Left ventricle myocardium inferior (tissue), 1 donor: ENCODE measurements at places on chromosomes 1 and 21. TPM values are rescaled to one million over a fixed set of nuclear protein-coding genes. Genes with fewer than 3 reads are reported as not detected.

- H3K27ac ChIP-seq: peak overlapping the region; percentile 82
- H3K27me3 ChIP-seq: peaks cover 99% of the 10 kb centered on the region
- H3K36me3 ChIP-seq: no peaks in the 10 kb centered on the region
- peak overlapping the region; percentile 80 for H3K4me3 ChIP-seq
- H3K4me1 ChIP-seq: peaks cover 61% of the 10 kb centered on the region
These were observed 831 bp upstream of the FOXD2 start for GRCh38 chr1:47436979-47437446.

- H3K27ac ChIP-seq: no peak overlapping the region
- H3K27me3 ChIP-seq: no peaks in the 10 kb centered on the region
- no peaks in the 10 kb centered on the region for H3K4me1 ChIP-seq
- no peak for DNase-seq
- H3K36me3 ChIP-seq: no peaks in the 10 kb centered on the region
These were observed 182.7 kb downstream of the HMCN1 start for GRCh38 chr1:185916861-185917260.

- no peak for DNase-seq
- peaks cover 29% of the 10 kb centered on the region for H3K27me3 ChIP-seq
- no peak overlapping the region for H3K27ac ChIP-seq
- H3K36me3 ChIP-seq: no peaks in the 10 kb centered on the region
- H3K4me3 ChIP-seq: no peak overlapping the region
These were observed 46.3 kb upstream of the PDE9A start for GRCh38 chr21:42607102-42607501.

AKR7A2 gene
- total RNA-seq: 43.7 TPM

DNA sequence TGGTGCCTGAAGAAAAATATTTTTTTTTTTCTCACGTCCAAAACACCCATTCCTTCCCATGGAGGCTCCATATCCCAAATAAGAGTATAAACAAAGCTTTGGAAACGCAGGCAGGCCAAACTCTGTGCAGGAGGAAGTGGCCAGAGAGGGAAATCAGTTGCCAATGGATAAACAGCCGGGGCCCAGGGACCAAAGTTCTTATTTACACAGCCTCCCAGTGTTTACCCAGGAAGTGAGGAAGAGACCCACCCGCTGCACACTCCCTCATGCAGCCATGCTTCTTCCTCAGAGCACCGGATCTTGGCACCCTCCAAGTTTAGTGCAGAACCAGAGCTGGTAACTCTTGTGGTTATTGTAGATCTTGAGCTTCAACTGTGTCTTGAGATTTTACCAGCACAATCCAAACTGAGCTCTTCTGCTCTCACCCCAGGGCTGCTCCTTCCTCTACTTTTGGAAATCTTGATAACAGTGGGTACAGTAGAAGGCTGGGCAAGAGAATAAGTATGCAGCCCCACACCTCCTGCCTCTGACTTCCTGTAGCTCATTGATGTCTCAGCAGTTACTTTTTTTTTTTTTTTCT is 14.2 kb downstream of the MARCKSL1 start:
- H3K27ac ChIP-seq: peak overlapping the region; percentile 24
- peaks cover 8% of the 10 kb centered on the region for H3K4me1 ChIP-seq

TNFRSF18 gene
- total RNA-seq: not detected

GRCh38 chr1:215900684-215901083 is 333.6 kb downstream of the KCTD3 start:
- no peaks in the 10 kb centered on the region for H3K4me1 ChIP-seq
- H3K36me3 ChIP-seq: no peaks in the 10 kb centered on the region
- DNase-seq: no peak
- no peak overlapping the region for H3K4me3 ChIP-seq

DNA sequence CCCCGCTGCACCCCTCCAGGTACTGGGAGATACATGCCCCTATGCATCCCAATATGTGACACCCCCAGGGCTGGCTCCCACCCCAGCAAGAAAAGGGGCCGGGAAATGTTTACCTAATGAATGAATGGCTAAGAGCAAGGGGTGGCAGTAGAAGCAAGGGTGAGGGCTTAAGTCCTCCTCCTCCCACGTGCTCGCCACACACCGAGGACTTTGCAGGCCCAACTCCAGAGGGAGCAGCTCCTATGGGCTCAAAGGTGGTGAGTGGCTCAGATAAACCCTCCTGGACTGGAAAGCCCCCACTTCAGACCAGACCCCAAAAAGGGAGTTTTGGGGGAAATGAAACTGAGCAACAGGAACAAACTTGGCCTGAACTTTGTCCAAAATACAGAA is 11.4 kb downstream of the SLC45A3 start:
- no peaks in the 10 kb centered on the region for H3K27me3 ChIP-seq
- no peak overlapping the region for H3K4me3 ChIP-seq
- no peaks in the 10 kb centered on the region for H3K36me3 ChIP-seq
- no peak overlapping the region for H3K27ac ChIP-seq
- no peak for DNase-seq

DNA sequence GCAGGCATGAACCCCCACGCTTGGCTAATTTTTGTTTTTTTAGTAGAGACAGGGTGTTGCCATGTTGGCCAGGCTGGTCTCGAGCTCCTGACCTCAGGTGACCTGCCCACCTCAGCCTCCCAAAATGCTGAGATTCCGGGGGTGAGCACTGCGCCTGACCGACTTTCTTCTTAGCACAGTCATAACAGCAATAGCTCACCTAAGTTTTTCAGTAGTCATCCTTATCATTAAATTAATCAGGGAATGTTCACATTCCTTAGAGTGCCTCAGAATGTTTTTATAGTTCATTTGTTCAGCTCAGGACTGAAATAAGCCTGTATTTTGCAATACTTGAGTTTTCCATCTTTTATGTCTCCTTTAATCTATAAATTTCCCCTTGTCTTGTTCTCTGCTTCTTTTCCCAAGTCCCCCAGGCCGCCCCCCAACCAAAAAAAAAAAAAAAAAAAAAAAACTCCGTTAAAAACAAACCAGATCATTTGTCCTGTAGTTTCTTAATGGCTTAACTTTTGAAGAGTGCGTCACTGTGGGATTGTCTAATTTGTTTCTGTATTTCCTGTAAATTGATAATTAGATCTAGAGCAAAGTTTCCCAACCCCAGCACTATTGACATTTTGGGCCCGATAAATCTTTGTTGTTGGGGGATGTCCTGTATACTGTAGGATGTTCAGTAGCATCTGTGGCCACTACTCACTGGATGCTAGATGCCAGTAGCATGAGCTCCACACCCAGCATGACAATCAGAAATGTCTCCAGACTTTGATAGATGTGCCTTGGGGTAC is 120.7 kb downstream of the ITSN1 start:
- no peak overlapping the region for H3K27ac ChIP-seq
- peaks cover 11% of the 10 kb centered on the region for H3K36me3 ChIP-seq
- no peak for DNase-seq
- H3K4me3 ChIP-seq: no peak overlapping the region
- H3K4me1 ChIP-seq: peaks cover 17% of the 10 kb centered on the region

GRCh38 chr21:34908419-34909055 is 140.6 kb downstream of the RUNX1 start:
- H3K4me3 ChIP-seq: no peak overlapping the region
- H3K4me1 ChIP-seq: no peaks in the 10 kb centered on the region
- DNase-seq: no peak

GRCh38 chr1:8910914-8911313 is 32.4 kb upstream of the ENO1 start:
- no peak overlapping the region for H3K4me3 ChIP-seq
- no peaks in the 10 kb centered on the region for H3K27me3 ChIP-seq
- DNase-seq: no peak
- no peaks in the 10 kb centered on the region for H3K4me1 ChIP-seq

C2CD4D gene
- not detected for total RNA-seq

KANK4 gene
- total RNA-seq: 0.11 TPM

GRCh38 chr1:210246447-210246846 is 13.9 kb downstream of the SERTAD4 start:
- no peak for DNase-seq
- no peaks in the 10 kb centered on the region for H3K36me3 ChIP-seq
- H3K4me1 ChIP-seq: peaks cover 9% of the 10 kb centered on the region

DNA sequence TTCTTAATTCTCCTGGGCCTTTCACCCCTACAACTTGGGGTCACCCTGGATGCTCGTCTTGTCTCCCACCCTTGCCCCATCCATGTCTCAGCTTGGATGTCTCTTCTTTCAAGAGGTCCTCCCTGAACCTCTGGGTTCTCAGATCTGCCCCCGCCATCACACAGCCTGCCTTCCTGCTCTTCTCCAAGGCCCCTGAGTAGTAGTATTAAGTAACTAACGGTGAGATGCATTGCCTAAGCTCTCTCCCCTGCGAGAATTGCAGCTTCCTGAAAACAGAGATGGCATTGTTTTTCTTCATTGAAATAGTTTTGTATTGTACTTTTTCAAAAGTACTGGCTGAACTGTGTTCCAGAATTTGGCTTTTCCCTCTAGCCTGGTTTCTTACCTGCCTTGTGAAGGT is 16.0 kb downstream of the MIIP start:
- no peak for DNase-seq
- no peak overlapping the region for H3K4me3 ChIP-seq
- peaks cover 11% of the 10 kb centered on the region for H3K4me1 ChIP-seq
- peaks cover 4% of the 10 kb centered on the region for H3K27me3 ChIP-seq
- no peak overlapping the region for H3K27ac ChIP-seq
- H3K36me3 ChIP-seq: peaks cover 11% of the 10 kb centered on the region

DNA sequence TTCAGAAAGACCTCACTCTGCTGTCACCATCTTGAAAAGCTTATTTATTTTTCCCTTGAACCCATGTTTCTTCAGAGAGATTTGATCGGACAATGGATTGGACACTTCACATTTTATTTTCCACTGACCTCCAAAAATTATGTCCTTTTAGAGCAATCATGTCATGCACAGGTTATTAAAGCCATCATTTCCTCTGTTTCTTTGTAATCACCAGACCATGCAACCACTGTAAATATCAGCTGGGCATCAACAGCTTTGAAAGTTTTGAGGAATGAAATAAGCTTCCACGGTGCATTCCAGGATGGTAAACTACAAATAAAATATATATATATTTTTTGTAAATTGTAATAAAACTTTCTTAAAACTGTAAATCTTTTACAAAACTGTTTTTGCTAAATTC is 144.1 kb upstream of the ADAMTS5 start:
- no peaks in the 10 kb centered on the region for H3K27me3 ChIP-seq
